ENCODE measurements at places on chromosomes 4 and X.

- no peak for DNase-seq
Observed at GRCh38 chr4:24889991-24890390, 22.9 kb downstream of the CCDC149 start.

- no peak for DNase-seq
Observed at GRCh38 chrX:22296871-22297270, 24.2 kb downstream of the CBLL2 start.

GRCh38 chrX:37361596-37361995 lies 12.4 kb downstream of the PRRG1 start:
- DNase-seq, result no peak

GRCh38 chr4:136484996-136485395 lies 1047.3 kb downstream of the PCDH18 start:
- DNase-seq, result no peak

- DNase-seq, result no peak
Observed at GRCh38 chr4:114046331-114046730, 66.9 kb upstream of the ARSJ start.

DNA sequence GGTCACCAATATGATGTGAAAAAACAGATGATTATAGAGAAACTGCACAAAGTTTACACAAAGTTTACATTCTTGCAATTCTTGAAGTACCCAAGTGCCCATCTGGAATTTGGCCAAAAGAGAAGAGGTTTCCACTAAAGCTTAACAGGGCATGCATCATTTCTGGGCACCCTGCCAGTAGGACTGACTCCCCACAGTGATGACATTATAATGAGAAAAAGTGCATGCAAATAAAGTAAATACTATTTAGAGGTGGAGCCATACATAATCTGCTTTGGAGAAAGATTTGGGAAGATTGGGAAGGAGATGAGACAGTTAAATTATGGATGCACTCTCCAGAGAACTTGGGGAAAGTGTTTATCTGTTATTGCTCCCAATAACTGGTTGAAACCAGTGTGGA lies 93.7 kb upstream of the TRPC3 start:
- DNase-seq, result no peak

Data from stimulated activated CD8-positive, alpha-beta memory T cell treated with anti-CD3 and anti-CD28 coated beads, Interleukin-7, amount 100 ng/mL, for 1 hour (primary cell).